ENCODE measurements at places on chromosomes 3 and 15.

DNA sequence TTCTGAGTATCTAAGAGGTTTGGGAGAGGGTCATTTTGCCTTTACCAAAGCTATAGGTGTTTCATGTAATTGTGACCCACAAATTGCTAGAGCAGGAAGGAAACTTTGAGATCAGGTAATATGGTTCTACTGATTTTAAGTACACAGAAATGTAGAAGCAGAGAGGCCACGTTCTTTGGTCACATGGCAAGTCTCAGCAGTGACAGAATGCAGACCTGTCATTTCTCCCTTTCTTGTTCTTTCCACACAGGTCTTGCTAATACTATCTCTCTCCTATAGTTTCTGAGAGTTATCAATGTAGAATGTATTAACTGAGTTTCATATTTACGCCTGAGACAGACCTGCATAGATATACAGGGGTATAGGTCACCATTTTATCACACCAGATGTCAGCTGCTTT, 10.9 kb upstream of the RTP1 start:
- DNase-seq, result no peak

- no peak for DNase-seq
Observed at GRCh38 chr3:82157952-82158351, 396.5 kb upstream of the GBE1 start.

GRCh38 chr3:182255158-182255557, 538.1 kb upstream of the ATP11B start:
- DNase-seq, result no peak

DNA sequence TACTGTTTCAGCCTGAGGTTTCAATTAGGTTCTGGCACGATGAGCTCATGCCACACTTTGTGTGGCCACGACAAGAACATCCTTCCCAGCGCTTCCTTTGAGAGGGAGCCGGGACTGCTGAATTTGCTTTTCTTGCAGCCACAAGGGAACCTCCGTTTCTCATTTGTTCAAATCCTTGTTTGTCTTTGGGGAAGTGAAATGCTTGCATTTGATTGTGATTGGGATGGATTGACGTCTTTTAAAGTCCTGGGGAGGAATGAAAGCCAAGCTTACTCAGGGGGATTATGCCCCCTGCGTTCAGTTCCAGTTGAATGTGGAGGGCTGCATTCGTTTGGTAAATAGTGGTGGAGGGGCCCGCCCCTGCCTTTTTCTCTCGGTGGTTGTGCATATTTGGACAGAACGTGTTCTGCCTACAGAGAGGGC, 277.6 kb downstream of the THSD4 start:
- no peak for DNase-seq

GRCh38 chr15:52093167-52093538, 19.4 kb downstream of the BCL2L10 start:
- no peak for DNase-seq

GRCh38 chr15:56866803-56867202, 51.6 kb upstream of the TCF12 start:
- no peak for DNase-seq

DNA sequence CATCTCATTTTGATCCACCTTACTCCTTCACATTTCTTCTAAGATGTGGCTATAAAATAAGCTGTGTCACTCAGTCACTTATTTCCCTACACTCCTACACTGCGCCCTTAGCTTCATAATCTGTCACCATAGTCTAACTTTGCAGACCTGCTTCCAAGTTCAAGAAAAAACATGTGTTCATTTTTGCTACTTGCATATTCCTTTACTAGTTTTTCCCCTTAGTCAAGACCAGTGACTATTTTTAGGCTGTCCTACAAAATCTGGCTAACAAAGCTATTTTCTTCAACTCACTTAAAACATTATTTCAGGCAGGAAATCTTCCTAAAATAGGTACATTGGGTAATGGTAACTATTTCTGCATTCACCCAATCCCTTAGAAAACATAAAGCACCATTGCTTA, 272.5 kb downstream of the TBC1D5 start:
- DNase-seq, result no peak

DNA sequence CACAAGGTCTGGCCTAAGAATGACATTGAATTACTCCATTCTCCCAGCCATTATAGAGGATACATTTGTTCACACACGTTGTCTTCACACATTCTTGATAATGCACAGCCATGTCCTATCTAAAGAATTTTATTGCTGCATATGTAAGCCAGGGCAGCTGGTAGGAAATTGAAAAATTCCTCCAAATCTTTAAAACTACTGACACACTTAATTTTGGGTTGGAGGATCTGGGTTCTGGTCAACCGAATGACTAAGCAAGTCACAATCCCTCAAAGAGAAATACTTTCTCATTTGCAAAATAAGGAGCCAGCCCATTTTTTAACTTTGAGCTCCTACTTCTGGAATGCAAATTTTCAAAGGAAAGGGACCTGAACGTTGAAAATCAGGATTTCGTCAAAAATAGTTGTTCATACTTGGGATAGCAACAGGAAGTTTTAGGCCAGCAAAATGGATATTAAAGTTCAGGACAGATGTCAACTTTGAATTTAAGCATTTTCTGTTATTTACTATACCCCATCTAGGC, 638.3 kb downstream of the NTRK3 start:
- DNase-seq, result no peak

DNA sequence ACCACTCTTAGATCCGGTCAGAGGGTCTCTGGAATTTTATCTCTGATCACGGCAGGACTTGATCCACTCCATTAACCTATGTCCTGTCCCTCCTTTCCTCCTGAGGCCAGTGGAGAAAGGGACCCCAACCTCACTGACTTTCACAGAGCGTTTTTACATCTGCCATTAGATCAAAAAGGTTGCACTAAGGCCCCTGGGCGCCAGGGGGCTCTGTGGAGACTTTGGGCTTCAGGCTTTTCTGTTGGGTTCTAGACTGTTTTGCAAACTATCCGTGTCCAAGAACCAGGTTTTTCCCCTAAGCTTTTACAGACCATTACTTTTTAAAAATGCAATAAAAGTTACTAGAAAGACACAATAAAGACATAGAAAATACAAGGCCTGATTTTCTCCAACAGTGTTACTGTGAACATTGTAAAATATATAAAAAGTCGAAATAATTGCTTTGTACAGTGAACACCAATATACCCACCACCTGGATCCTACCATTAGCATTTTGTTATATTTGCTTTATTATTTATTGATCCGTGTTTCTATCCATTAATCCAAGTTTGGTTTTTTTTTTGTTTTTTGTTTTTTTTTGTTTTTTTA, 159.7 kb downstream of the POLR2M start:
- DNase-seq, result peak; percentile 21

DNA sequence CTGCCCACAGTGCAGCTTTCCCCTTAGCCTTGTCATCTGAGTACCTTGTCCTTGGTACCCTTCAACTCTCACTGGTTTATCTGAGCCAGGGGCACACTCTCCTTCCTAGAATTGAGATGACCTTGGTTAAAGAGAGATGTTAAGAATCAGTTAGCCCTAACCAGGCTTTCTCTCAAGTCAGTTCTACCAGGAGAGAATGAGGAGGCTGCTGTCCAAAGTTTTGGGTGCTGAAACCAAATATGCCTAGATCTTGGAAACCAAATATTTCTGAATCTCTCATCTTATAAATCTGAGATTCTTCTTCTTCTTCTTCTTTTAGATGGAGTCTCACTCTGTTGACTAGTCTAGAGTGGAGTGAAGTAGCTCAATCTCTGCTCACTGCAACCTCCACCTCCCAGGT, 12.0 kb upstream of the CTXND1 start:
- DNase-seq, result no peak

- no peak for DNase-seq
Observed at GRCh38 chr3:38662544-38662943, 13.1 kb upstream of the SCN5A start.

DNA sequence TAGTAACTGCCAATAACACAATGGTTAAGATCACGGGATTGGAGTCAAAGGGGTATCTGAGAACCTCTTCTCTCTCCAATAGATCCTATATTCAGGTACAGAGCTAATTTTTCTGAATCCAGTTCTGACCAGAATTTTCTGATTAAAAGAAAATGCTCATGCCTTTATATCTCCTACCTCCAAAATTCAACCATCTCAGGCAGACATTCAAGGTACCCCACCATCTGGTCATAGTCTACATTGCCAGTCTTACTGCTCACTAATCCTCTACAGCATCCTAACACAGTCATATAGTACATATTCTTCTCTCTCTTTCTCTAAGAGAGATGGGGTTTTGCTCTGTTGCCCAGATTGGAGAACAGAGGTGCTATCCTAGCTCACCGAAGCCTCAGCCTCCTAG, 59.1 kb downstream of the LSAMP start:
- no peak for DNase-seq

DNA sequence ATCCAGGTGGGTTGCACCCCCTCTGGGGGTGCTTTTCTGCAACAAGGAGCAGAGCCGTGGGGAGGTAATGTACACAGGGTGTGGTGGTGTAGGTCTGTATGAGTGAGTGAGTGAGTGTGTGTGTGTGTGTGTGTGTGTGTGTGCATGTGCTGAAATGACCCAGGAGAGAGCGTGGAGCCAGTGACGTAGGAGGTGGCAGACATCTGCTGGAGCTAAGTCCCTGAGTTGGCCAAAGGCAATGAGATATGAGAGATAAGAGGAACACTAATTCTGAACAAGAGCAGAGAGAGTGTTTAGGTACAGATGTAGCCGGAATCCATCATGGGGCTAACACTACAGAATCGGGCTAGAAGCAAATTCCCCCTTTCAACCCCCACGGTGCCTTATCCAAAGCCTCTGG, 27.6 kb downstream of the BDH1 start:
- no peak for DNase-seq

DNA sequence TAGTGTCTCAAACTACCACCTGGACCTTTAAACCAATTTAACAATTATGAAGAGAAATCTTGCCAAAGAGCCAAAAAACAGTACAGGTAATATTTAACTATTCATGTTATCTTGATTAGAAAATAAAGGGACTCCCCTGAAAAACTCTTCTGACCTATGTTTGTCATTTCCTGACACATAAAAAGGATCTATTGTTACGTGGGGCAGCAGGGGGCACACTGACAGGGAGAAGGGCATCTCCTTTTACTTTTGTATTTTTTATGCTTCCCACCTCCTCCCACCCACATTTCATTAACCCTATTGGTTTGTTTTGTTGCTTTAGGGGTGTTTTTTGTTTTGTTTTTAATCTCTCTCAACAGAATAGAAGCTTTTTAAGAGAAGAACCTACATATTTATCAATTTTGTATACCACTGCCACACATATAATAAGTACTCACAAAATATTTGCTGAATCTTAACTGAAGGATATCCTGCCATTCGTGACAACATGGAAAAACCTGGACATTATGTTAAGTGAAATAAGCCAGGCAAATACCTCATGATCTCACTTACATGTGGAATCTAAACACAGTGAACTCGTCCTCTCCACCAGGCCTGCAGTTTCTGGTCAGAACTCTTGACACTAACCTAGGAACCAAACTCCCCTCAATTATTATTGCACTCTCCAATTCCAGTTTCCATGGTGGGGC, 17.7 kb downstream of the STAG1 start:
- no peak for DNase-seq

DNA sequence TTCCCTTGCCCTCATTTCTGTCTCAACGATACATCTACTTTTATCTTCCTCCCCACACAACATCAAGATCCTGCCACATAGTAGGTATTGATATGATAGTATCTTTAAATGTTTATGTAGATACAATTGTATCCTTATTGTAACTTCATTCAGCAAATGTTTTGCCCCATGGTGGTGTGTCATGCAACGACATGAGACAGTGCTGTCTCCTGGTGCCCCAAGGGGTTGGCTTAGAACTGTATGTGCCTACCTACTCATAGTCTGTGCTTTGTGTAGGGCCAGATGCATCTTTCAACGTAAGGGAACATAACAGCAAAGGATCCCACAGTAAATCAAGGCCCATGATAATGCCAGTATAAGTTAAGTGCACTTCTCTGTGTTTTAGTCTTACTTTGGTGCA, 2.8 kb upstream of the CD47 start:
- DNase-seq, result no peak

DNA sequence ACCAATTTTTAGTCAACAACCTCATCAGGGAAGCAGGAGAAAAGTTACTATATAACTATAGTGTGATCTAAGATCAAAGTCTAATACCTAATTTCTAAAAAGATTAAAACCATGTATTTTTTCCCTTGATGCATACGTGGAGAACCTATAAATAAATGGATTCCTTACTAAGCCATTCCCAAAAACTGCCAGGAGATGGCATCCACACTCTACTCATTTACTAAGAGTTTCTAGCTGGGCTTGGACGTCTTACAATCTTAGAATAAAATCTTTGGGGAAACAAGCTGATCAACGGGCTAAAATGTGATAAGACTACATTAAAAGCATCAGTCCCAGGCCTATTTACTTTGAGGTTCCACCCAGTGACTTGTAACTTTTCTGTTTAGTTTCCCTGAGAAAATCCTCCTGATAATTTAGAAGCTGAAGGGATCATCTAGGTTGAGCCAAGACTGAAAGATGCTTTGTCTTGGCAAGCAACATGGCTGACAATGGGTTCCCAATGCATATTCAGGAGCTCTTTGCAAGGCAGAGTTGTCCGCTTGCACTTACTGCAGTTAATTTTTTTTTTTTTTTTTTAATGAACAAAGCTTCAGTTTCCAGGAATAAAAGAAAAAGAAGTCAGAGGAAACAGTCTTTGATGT, 85.5 kb upstream of the FGF12 start:
- no peak for DNase-seq

DNA sequence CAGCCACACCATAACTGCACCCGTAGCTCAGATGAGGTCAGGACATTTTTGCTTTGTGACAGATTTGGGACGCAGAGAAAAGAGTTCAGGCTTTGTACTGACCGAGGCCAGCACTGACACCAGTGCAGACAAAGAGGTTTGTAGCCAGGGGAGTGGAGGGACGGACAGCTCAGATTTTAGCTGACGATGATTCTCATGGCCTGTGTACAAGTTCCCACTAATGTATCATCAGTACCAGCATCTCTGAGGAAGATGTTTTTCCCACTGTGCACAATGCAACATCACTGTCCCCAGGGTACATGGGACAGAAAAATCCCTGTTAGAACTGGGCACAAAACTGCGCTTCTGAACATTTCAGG, 112.7 kb downstream of the SLCO3A1 start:
- no peak for DNase-seq

- DNase-seq, result no peak
Observed at GRCh38 chr3:103968751-103969150, 1398.0 kb upstream of the ALCAM start.
